ENCODE measurements at places on chromosomes 16 and 17. TPM values are rescaled to one million over a fixed set of nuclear protein-coding genes. Genes with fewer than 3 reads are reported as not detected.

SCGB1C2 gene
- not detected for total RNA-seq

GRCh38 chr16:69322343-69322742 is 8.0 kb downstream of the PDF start:
- H3K36me3 ChIP-seq, result peaks cover 79% of the 10 kb centered on the region
- DNase-seq, result no peak
- H3K27ac ChIP-seq, result no peak overlapping the region
- no peak overlapping the region for H3K4me3 ChIP-seq
- H3K4me1 ChIP-seq, result peaks cover 5% of the 10 kb centered on the region

GNAO1 gene
- 0.49 TPM for total RNA-seq

DNA sequence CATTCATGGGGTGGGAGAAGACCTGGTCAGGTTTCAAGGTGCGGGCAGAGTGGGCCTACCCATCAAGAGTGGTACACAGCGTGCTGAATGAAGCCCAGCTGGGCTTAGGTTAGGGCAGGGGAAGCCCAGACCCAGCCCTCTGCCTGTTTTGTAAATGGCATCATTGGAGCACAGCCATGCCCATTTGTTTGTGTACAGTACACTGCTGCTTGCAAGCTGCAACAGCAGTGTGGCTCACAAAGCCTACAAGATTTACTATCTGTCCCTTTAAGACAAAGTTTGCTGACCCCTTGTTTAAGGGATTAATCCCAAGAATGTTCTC is 230.1 kb upstream of the TNRC6C start:
- DNase-seq, result no peak
- H3K4me3 ChIP-seq, result no peak overlapping the region
- H3K27ac ChIP-seq, result peak overlapping the region; percentile 83
- H3K36me3 ChIP-seq, result no peaks in the 10 kb centered on the region

DLX3 gene
- total RNA-seq, result not detected

GRCh38 chr17:65994114-65994513 is 197.8 kb downstream of the CEP112 start:
- no peaks in the 10 kb centered on the region for H3K36me3 ChIP-seq
- H3K4me3 ChIP-seq, result no peak overlapping the region
- H3K27ac ChIP-seq, result no peak overlapping the region
- DNase-seq, result no peak
- H3K27me3 ChIP-seq, result no peaks in the 10 kb centered on the region

SCIMP gene
- total RNA-seq, result 0.89 TPM

GRCh38 chr17:9987779-9988585 is 82.9 kb upstream of the RCVRN start:
- peak; percentile 59 for DNase-seq
- H3K27me3 ChIP-seq, result no peaks in the 10 kb centered on the region
- no peak overlapping the region for H3K4me3 ChIP-seq
- peaks cover 17% of the 10 kb centered on the region for H3K4me1 ChIP-seq
- no peak overlapping the region for H3K27ac ChIP-seq

TMC5 gene
- 0.04 TPM for total RNA-seq

GRCh38 chr17:37818689-37819088 is 73.8 kb upstream of the HNF1B start:
- H3K36me3 ChIP-seq, result no peaks in the 10 kb centered on the region
- no peak overlapping the region for H3K27ac ChIP-seq
- H3K4me3 ChIP-seq, result no peak overlapping the region
- no peaks in the 10 kb centered on the region for H3K4me1 ChIP-seq

Data from muscle of leg (tissue), 16 donors.